ENCODE measurements at places on chromosomes 11 and 22. TPM values are rescaled to one million over a fixed set of nuclear protein-coding genes. Genes with fewer than 3 reads are reported as not detected.

DNA sequence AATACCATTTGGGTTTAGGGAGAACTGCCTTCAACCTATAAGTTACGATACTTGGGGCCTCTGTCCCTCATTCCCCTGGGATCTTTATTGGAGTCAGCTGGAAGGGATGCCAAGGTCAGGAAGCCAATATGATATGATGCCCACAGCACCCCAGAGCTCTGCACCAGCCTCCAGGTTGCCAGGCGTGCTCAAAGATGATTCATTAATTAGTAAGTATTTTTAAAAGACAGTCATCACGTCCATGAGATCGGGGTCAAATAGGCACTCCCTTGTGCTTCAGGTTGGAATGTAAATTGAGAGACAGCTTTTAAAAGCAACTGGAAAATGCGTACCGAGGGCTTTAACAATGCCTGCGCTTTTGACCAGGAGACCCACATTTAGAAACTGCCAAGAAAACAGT is 57.0 kb upstream of the CD5 start:
- no peak for DNase-seq

GRCh38 chr11:74018331-74019005 is 9.6 kb upstream of the UCP3 start:
- peak; percentile 7 for DNase-seq

The MS4A3 gene
- not detected for polyA plus RNA-seq

DNA sequence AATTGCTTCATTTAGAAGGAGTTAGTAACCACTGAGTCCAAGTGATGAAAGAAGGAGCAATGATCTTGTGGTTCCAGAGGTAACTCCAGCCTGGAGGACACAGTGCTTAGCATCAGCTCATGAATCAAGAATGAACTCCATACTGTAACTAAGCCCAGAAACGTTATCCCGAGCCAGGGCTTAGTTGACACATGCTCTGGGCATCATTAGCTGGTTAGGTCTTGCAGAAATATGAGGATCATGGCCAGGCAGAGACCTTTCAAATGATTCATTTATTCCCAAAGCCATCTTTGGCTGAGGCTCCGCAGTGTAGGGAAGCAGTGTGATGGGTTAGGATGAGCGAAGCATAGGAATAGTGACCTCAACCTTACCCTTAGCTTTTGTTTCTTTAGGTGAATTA is 277.4 kb downstream of the FAM76B start:
- DNase-seq = no peak

The TYR gene
- not detected for polyA plus RNA-seq

The MS4A5 gene
- not detected for polyA plus RNA-seq

The LRRC4C gene
- polyA plus RNA-seq = 3.5 TPM

- no peak for DNase-seq
These were observed 25.7 kb upstream of the KRTAP5-7 start for GRCh38 chr11:71501071-71501985.

GRCh38 chr11:105449100-105449734 is 160.7 kb upstream of the GRIA4 start:
- no peak for DNase-seq

DNA sequence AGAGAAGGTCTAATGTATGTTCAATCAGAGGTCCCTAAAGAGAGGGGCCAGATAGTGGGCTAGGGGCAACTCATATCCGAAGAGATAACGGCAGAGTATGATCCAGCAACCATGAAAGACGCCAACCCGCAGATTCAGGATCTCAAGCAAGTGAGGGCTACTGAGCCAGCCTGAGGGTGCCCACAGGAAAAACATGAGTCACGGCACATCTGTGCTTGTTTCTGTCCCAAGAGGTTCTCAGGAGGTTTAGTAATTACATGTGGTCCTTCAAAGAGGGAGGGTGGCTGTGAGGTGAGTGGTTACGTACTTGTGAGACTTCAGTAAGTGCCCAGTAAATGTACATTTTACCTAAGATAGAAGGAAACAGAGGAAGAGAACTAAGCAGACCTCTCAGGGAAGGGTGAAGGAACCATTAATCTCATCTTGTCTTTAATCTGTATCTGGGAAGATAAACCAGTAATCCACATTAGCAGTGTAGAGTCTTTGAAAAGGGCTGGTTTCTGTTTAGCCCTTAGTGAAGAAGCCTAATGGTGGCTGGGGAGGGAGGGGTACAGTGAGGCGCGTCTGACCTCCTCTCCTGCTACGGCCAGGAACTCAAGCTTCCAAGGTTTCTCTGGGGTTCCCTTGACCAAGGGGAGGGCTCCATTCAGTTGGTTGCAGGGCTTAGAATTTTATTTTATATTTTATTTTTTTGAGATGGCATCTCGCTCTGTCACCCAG is 10.2 kb downstream of the SIRT3 start:
- no peak for DNase-seq
